CD8-positive, alpha-beta T cell (primary cell): ENCODE measurements at places on chromosomes 7 and 10.

- no peak for DNase-seq
These were observed 31.6 kb downstream of the NCAPG2 start for GRCh38 chr7:158672975-158673374.

GRCh38 chr7:115260381-115260780 is 338.5 kb downstream of the MDFIC start:
- no peak for DNase-seq

- no peak for DNase-seq
These were observed 57.9 kb downstream of the STK32C start for GRCh38 chr10:132249824-132250375.

- DNase-seq, result no peak
These were observed 4.4 kb downstream of the VIM start for GRCh38 chr10:17232276-17232960.

DNA sequence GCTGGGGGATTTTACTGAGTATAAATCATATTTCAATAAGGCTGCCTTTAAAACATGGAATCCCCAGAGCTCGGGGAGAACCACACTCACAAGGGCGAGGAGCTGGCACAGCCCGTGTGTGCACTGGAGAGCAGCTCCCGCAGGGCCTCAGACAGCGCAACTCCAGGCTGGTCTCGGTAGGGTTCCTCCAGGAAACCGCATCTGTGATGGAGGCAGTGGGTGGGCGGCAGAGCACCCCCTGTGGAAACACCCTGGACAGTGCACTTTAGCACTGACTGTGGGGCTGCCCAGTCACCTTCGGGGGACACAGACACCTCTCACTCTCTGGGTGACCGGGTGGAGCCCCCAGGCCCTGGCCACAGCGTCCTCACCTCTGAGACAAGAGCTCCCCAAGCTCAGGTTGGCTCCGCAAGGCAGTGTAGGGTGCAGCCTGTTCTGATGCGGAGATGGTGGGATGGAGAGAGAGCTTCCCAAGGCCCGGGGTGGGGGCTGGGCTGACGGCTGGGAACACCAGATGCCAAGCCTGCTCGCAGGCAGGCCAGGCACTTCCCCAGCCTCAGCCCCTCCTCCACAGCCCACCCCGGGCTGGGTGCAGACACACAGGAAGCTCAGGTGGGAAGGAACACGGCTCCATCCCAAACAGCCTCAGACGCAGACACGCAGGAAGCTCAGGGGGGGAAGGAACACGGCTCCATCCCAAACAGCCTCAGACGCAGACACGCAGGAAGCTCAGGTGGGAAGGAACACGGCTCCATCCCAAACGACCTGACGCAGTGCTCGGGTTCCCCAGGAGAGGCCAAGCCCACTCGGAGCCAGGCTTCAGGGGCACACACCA is 224.4 kb downstream of the MAD1L1 start:
- DNase-seq, result no peak

GRCh38 chr7:55177589-55178261 is 158.9 kb downstream of the EGFR start:
- DNase-seq, result no peak

GRCh38 chr10:89615112-89615511 is 29.9 kb downstream of the PANK1 start:
- DNase-seq, result no peak

GRCh38 chr7:91722831-91723230 is 157.7 kb downstream of the MTERF1 start:
- DNase-seq, result no peak

GRCh38 chr7:27688646-27689045 is 26.0 kb upstream of the HIBADH start:
- no peak for DNase-seq

GRCh38 chr10:43647576-43647975 is 1.1 kb downstream of the ZNF32 start:
- no peak for DNase-seq

- DNase-seq, result no peak
These were observed 90.8 kb downstream of the KIAA1217 start for GRCh38 chr10:24299578-24300260.

- DNase-seq, result no peak
These were observed 6.7 kb upstream of the COA1 start for GRCh38 chr7:43735802-43736603.

- DNase-seq, result no peak
These were observed 128.6 kb downstream of the ADCY1 start for GRCh38 chr7:45702751-45703150.

GRCh38 chr7:110592557-110592956 is 498.4 kb upstream of the LRRN3 start:
- no peak for DNase-seq

DNA sequence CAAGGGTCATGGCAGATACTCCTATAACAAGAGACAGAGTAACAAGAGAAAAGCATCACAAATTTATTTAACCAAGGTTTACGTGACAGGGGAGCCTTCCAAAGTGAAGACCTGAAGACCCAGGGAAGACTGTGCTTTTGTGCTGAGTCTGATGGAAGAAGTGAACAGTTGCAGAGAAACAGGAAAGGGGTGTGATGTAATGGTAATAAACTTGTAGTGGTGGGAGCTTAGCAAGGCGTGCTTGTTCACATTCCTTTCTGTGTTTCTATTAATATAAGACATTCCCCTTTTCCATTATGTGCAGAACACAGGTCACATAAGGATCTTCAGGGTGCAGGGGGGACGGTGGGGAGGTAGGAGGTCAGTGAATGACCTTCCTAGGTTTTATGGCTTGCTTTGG is 25.5 kb upstream of the C10orf67 start:
- no peak for DNase-seq

DNA sequence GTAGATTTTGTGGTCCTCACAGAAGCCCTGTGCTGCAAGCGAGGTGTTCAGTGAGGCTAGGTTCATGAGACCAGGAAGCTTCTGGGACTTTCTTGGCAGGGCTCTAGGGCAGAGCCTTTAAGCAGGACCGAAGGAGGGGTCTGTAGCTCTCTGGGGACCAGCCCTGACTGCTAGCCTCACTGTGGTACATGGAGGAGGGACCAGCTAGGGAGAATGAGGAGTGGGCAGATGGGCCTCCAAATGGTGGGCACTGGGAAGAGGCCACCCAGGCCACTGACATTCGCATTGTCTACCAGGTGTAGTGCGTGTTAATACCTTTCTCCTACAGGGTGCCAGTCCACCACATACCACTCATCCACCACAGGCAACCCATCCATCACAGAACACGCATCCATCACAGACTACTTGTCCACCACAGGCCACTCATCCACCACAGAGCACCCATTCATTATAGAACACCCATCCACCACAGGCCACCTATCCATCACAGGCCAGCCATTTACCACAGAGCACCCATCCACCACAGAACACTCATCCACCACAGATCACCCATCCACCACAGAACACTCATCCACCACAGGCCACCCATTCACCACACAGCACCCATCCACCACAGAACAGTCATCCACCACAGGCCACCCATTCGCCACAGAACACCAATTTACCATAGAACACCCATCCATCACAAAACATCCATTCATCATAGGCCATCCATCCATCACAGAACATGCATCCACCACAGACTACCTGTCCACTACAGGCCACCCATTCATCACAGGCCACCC is 31.6 kb upstream of the ZNF488 start:
- DNase-seq, result no peak

DNA sequence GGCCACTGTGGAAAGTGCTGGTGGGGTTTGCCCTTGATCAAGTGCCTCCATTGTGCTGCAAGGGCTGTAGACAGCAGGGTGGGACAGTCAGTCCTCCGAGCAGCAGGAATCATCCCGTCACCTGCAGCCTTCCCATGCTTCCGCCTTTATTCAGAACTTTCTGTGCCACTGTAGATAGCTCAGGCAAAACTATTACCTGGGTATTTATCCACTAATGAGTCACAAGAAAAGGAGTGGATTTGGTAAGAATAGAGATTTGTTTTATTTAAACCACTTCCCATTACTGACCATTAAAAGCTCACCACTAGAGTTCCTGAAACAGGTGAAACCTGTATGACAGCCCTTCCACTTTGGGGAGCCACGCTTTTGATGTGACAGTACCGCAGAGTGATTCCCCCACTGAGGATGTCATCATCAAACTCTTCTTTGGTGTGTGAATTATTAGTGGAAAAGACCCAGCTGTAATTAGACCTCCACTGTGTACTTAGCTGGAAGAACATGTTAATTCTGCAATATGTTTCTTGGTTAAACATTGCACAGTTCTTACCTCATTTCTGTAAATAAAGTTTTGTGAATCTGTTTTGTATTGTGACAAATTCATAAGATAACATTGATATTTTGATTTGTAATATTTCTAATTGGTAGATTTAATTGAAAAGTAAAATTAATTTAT is 208.8 kb downstream of the MLLT10 start:
- DNase-seq, result no peak

- DNase-seq, result peak; percentile 93
These were observed 5.2 kb upstream of the CAMK2G start for GRCh38 chr10:73879296-73880173.

DNA sequence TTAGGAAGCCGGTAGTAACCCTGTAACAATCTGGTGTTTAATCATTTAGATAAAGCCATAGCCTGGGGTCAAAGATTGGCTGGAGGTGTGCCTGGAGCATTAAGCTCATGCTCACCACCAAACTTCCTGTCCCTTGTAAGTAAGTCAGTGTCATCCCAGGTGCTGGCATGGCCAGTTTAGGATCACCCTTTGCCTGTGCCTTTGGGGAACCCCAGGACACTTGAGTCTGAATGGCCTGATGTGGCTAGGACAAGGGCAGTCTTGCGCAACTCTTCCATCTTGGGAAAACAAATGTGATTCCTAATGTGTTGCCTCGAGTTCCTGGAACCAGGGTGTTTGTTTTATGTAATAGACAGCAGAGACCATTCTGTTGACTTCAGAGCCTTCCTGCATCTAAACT is 154.8 kb downstream of the GRK5 start:
- no peak for DNase-seq

GRCh38 chr10:4312051-4312835 is 513.8 kb upstream of the AKR1E2 start:
- no peak for DNase-seq

- DNase-seq, result no peak
These were observed 70.0 kb upstream of the NAMPT start for GRCh38 chr7:106354822-106355221.

- DNase-seq, result no peak
These were observed 68.5 kb upstream of the FHIP2A start for GRCh38 chr10:114753126-114753525.

DNA sequence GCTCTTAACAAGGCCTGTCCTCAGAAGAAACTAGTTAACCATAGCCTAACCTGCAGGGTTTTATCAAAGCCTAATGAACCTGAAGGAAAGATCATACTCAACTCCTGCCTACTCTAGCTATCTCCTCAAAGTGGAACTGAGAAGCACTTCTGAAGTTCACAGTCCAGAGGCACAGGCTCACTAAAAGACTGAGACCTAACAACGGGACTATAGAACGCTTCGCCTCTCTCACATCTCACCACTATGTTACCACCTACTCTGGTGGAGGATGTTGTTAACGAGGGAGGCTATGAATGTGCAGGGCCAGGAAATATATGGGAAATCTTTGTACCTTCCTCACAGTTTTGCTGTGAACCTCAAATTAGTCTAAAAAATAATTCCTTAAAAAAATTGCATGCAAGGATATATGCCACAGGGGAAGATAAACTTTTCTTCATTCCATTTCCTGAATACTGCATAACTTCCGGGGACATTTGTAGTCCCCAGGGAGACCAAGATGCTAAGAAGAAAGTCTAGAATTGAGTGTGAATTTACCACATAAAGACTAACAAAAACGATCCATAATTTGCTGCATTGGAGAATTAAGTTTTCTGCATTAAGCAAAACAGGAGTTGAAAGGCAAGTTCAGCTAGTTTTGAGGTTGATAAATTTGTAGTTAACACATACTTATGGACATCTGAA is 21.6 kb downstream of the LIPJ start:
- DNase-seq, result no peak

DNA sequence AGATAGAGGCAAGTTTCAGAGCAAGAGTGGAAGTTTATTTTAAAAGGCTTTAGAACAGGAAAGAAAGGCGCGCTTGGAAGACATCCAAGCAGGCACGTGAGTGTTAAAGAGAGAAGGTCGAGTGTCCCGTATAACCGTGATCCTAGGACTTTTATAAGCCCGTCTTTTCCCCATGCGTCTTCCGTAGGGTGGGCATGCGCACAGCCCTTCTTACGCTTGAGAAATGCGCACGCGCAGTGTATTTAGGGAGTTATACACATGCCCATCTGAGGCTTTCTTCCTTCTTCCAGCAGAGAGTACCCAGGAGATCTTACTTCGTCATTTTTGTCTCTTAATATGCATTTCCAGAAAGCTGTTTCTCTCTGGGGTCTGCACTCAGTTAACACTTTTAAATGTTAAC is 52.4 kb downstream of the CALD1 start:
- DNase-seq, result no peak

DNA sequence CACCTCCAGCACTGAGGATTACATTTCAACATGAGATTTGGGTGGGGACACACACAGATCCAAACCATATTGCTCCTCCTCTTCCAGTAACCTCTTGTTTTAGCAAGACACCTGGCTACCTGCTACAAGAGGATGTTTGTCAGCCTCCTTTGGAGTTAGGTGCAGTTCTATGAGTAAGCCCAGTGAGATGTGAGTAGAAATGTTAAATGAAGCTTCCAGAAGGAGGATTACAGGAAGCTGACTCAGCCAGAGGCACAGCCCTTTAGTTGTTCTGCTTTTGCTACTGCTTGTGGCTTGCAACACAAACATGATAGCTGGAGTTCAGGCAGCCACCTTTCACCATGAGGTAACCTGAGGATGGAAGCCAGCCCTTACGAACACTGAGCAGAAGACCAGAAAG is 382.7 kb upstream of the RNF32 start:
- DNase-seq, result no peak

- DNase-seq, result no peak
These were observed 32.7 kb downstream of the SNX8 start for GRCh38 chr7:2281541-2281940.
